EL (cell line): ENCODE measurements at places on chromosomes 3 and 15.
A peak's percentile ranks its signal among the peaks of the same experiment; 100 is the strongest.

- DNase-seq = no peak
Measured at GRCh38 chr3:95226437-95226836, 1163.6 kb downstream of the NSUN3 start.

DNA sequence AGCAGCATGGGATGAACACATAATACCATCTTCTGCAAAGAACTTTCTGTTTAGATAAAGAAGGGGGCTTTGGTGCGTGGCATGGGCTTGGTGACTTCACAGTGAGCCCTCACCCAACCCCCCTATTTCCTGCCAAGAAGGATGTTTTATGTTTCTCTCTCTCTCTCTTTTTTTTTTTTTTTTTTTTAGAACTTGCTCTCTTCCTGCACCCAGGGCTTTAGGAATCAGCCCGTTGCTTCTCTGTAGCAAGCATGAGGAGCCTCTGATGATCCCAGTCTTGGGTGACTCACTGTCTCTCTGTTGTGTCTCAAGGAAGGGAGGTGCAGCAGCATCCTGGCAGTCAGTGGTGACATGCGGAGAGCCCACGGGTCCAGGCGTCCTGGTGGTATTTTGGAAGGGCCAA, 49.1 kb downstream of the CCK start:
- peak; percentile 73 for DNase-seq

DNA sequence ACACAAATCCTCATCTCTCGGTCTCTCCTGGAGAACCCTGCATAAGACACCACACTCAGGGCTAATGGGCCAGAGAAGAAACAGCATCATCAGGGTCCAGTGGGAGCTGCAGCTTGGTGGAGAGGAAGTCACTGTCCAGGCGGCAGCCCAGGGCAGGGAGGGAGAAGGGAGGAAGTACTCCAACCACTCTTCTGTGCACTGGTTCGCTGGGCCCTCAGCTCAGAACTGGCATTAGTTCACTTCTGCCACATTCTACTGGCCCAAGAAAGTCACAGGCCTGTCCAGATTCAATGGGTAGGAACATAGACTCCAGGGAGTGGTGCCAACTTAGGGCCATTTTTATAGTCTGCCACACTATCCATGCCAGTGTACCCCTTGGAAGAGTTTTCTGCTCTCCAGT, 169.0 kb downstream of the ABHD5 start:
- DNase-seq = no peak

- DNase-seq = no peak
Measured at GRCh38 chr3:77456906-77457305, 417.0 kb downstream of the ROBO2 start.

DNA sequence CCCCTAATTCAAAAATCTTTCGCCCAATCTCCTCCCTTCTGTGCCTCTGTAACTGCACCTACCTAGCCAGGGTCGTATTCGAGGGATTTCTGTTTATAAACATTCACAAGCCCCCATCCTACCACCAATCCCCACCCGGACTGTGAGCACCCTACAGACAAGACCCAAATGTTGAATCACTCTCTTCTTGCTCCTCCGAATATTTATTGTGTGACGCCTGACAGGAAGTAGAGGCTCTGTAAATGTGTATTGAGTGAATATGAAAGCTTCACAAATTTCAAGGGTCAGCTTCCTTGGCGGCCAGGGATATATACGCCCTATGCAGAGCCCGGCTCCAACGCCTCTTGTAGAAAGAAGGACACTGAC, 1.6 kb downstream of the BDH1 start:
- DNase-seq = no peak

DNA sequence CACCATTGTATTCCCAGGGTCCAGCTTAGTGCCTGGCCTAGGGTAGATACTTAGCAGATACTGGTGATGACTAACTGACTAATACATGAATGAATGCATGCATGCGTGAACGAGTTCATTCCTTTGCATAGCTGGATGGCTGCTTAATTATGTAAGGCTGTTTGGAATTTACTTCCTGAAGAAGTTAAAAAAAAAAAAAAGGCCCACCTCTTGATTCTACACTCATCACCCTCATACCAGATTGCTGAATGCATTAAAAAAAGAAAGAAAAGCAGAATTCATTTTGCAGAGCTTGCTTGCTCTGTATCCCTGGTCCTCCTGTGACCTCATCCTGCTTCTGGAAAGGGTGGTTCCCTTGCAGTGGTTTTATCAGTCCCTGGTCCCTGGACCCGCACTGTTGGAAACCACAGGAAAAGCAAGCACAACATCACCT, 277.6 kb upstream of the CFAP20DC start:
- peak; percentile 83 for DNase-seq

DNA sequence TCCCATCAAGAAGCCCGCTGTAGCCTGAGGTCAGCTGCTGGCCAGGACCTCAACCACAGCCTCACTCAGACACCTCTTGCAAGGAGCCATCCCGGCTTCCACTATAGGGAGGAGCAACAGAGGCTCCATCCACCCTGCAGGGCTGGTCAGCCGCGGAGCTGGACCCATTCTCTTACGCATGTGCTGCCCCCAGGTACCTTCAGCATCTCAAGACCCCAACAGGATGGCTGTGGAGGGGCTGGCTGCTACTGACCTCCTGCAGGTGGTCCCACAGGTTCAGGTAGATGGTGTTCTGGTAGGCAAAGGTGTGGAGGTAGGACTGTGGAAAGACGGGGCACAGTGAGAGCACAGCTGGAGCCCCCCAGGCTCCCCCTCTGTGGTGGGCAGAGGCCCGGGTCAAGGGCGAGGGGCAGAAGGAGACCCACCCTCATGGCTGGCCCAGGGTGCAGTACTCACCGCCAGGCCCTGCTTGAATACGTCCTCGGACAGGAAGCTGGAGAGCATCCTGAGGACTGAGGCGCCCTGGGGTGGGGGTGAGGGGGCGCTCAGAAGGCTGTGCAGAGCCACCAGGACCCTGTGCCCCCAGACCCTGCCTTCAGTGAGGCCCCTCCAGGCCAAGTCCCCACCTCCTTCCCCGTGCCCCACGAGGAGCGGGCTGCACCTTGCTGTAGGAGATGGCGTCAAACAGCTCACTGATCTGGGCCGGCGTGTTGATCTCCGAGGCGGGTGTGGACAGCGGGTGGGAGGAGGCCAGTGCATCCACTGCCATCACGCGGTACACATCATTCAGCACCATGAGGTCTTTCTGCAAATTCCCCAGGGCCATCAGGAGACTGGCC, 11.4 kb downstream of the ANPEP start:
- DNase-seq = no peak

- DNase-seq = peak; percentile 73
Measured at GRCh38 chr15:95843241-95843910, 487.1 kb upstream of the NR2F2 start.

DNA sequence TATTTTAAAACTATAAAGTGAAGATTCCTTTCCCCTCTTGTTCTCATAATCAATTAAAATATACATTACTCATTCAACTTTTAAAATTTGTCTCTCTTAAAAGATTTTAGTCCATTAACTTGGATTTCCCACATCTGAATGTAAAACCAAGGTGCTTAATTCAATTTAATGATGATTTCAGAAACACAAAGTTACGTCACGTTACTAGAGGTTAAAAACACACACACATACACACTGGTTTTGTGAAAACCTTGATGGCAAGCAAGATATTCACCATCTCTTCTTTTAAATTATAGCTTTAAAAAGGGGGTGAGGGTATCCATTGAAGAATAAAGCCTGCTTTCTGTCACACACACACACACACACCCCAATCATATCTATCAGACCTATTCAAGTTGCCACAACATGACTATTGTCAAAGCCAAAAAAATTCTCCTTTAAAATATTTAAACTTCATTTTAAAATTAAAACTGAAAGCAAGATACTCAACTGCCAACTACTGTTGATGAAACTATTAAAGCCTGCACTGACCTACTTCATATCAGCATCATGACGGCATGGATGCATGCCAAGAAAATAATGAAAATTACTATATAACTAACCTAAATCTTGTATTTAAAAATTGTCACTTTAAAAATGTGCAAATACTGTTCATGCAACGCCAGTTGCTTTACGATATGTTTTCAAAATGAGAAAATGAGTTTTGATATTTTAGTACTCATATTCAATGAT, 2.1 kb downstream of the RFX7 start:
- no peak for DNase-seq
